GF-D8 (cell line): ENCODE measurements at places on chromosomes 11 and 22.

GRCh38 chr11:134358856-134359490 is 27.2 kb downstream of the GLB1L2 start:
- DNase-seq: no peak

- no peak for DNase-seq
Observed at GRCh38 chr11:80925321-80925720, 1484.5 kb upstream of the TENM4 start.

DNA sequence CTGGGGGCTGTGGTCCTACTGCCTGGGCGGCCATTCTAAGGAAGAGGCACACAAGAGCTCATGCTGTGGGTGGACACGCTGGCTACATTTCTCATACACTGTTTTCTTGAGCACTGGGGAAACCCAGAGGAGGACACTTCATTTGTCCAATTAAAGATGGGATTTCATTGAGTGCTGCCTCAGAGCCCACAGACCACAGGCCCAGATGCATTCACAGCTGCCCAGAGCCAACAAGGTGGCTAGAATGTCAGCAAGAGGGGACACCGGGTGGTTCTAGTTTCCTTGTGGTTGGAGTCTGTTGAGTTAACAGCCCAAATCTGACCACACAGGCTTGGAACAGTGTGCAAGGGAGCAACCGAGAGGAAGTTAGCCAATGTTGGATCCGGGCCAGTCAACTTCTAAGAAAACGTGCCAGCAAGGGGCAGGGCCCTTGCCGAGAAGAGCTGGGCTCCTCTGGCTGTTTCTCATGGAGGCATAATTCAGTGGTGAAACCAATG is 35.0 kb upstream of the SORL1 start:
- DNase-seq: peak; percentile 100

DNA sequence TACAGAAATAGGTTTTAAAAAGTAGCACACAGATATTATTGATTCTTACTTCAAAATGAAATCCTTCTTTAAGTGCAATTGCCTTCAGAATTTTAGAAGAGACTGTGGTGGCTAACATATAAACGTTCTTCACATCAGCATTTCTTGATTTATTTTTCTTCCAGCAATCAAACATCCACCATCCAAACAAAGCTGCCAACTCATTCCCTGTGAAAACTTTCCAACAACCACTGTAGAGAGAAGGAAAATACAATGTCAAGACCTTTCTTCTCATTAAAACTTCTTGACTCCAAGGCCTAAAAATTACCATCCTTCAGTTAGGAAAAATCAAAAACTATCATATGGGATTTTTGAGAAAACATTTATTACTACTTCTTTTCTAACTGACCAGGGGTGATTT is 34.0 kb upstream of the P4HA3 start:
- no peak for DNase-seq

GRCh38 chr22:48722661-48723060 is 1105.0 kb downstream of the BRD1 start:
- no peak for DNase-seq

- peak; percentile 18 for DNase-seq
Observed at GRCh38 chr22:37316875-37317371, 34.6 kb downstream of the CYTH4 start.

DNA sequence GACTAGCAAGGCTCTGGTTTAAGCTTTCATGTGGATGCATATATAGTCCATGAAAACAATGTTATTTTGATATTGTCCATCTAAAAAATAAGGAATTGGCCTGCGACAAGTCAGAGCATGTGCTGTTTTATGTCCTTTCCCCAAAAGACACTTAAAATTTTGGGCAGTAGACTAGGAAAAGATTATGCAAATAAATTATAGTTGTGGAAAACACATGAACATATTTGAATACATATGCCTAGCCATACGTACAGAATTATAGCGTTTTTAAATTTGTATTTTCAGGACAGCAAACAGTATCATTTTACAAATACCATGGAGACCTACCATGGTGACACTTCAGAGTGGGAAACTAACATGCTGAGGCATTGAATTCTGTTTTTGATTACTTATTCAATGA is 113.8 kb upstream of the SLC5A12 start:
- DNase-seq: no peak

- DNase-seq: no peak
Observed at GRCh38 chr22:46574993-46575910, 37.8 kb upstream of the CELSR1 start.

- DNase-seq: no peak
Observed at GRCh38 chr22:27210111-27210730, 552.8 kb downstream of the MIAT start.

- DNase-seq: no peak
Observed at GRCh38 chr11:126328001-126328390, 24.1 kb downstream of the DCPS start.

- DNase-seq: no peak
Observed at GRCh38 chr11:44944181-44944852, 6.4 kb downstream of the TP53I11 start.

DNA sequence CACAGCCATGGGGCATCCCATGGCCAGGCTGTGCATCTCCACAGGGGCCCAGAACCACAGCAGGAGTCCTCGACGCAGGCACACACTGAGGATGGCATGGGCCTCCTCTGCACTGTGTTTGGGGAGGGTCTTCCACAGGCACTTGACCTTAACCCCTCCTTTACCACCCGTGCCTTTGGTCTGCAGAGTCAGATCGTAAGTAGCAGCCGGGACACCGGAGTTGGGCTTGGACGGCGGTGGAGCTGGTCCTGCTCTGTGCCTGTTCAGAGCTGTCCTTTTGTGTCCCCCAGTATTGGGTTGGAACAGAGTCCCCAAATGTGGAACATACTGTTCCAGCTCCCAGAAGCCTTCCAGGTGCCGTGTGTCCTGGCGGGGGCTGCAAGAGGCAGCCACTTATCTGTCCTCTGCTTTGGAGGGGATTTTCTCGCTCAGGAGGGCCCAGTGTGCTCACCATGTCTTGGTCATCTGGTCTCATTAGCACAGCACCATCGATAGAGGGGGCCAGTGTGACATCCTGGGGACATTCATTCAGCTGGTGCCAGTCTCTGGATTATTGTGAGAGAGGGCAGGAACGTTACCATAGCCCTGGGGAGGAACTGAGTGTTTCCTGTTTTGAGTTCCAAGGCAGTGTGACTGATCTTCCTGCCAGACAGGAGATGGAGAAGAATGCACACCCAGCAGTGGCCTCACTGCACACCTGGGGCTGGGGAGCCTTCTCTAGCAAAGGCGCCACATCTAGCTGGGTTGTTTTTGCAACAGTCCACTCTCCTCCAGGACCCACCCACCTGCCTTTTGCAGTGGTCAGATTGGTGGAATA is 12.4 kb downstream of the CRELD2 start:
- DNase-seq: peak; percentile 81

GRCh38 chr22:36405671-36406538 is 18.1 kb upstream of the MYH9 start:
- DNase-seq: peak; percentile 99

DNA sequence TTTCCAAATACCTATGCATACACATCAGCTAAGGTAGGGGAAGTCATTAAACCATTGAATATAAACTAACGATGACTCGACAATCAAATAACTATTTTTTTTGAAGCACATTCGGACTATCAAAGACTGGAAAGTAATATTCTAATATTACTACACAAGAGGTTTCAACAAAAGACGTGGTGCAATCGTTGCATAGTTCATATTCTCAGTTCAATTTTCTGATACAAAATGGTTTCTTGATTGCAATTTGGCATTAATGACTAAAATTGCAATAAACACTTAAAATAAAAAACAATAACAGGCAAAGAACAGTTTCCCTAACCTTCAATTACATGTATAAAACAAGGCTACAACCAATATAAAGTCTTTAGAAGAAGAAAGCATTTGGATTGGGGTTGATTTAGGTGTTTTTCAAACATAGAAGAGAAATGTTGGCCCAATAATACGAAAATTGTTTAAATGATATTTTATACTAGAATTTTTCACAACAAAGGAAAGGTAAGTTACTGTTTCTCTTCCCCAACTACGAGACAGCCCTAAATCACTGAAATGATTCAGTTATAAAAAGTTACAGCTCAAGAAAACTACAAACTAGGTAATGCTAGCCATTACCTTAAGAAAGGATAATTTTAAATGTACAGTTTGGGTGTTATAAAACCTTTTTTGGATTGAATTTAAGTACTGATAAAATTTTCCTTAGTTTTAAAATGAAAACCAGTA is 17.6 kb downstream of the BLID start:
- DNase-seq: no peak

- no peak for DNase-seq
Observed at GRCh38 chr11:118744046-118744445, 46.9 kb downstream of the DDX6 start.

DNA sequence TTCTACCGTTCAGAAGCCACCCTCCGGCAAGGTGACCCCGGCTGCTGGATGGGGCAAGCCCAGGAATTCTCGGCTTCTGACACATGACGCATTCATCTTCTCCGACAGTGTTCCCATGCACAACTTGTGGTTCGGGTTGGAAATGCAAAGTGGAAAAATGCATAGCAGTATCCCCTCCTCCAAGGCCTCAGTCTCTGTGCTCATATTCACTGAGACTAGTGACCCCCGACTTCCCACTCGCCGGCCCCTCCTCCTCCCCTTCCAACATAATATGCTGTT is 70.0 kb upstream of the NTM start:
- no peak for DNase-seq

GRCh38 chr11:78425399-78426070 is 7.9 kb upstream of the GAB2 start:
- DNase-seq: no peak

DNA sequence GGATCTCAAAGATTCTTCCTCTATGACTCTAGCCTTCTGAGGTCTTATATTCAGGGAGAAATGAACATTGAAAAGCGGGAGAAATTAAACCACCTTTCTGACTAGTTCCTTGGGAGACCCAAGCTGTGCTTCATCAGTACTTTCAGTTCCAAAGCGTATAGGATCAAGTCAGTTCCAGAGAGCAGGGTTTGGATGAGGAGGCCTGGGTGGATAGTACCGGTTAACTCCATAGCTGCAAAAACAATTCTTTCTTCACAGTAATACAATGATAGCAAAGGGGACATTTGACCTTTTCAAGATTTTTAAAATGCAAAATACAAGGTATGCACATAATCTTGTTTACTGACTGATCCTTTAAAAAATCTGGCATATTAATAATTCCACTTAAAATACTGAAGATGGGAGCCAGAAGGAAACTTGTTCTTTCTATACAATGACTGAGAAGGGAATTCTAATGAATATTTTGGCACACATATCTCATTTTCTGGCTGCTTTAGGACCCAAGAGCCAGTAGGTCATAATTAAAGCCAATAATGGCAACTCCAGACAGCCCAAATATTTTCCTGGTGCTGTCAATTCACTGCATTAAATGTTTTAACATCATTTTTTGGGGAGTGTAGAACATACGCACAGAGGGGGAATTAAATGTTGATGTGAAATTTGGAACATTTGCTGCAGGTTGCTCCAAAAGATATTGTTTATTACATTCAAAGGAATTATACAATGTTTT is 16.0 kb downstream of the ADM start:
- no peak for DNase-seq

DNA sequence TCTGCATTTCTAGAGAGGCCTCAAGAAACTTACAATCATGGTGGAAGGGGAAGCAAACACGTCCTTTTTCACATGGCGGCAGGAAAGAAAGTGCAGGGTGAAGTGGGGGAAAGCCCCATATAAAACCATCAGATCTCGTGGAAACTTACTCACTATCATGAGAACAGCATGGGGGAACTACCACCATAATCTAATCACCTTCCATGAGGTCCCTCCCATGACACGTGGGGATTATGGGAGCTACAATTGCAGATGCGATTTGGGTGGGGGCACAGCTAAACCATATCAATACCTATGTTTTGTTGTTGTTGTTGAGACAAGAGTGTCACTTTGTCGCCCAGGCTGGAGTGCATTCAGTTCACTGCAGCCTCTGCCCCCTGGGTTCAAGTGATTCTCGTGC is 29.9 kb downstream of the SFI1 start:
- no peak for DNase-seq

DNA sequence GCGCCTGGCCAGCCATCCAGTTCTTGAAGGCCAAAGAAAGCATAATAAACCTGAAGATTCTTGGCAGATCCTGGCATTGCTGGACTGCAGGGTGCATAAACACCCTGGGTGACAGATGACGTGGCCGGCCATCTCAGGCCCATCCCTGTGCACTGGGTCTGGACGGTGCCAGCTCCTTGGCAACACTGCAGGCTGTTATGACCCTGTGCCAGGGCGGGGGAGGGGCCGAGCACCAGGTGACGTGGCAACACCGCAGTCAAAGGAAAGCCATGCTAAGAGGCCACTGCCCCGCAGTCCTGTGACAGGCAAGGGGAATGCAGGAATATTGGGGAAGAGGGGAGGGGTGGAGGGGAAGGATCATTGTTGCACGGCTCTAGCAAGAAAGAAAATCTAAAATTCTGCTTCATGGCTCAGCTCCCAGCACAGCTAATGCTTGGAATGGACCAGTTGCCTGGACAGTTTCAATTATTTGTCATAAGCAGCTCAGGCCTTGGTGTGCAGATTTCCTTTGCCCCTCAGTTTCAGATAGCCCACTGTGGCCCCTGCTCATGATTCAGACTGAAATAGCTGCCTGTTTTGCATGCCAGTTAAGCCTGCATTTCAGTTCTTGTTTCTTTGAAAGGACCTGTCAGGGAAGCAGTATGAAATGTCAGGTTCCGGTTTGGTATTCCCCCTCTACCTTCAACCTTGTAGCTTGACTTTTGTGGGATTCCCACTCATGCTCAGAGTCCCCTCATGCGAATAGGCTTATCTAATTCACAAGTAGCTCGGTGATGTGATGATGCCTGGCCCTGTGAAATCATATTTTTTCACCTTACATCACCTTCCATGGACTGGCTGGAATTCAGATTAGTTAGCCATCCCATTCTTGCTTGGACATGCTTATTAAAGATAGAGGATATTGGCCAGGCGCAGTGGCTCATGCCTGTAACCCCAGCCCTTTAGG is 29.7 kb upstream of the DDX6 start:
- no peak for DNase-seq

DNA sequence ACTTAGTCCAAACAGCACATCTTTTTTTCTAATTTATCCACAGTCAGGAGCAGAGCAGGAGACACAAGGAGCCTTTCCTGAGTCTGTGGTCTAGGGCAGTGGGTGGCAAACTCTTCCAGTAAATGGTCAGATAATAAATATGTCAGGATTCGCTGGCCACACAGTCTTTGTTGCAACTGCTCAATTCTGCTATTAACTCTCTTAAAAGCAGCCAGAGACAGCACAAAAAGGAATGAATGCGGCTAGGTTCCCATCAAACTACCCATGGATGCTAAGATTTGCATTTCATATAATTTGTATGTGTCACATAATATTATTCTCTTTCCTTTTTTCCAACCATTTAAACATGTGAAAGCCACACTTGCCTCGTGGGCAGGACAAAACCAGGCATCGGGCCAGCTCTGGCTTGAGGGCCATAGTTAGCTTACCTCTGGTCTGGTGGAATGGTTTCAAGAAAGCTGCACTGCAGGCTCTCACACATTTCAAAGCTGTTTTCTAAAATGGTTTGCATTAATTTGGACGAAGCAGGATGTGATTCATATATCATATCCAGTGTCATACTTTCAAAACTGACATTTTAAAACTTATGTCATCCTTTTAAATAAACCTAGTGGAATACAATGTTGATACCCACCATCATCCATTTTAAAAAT is 64.7 kb upstream of the CD5 start:
- no peak for DNase-seq

DNA sequence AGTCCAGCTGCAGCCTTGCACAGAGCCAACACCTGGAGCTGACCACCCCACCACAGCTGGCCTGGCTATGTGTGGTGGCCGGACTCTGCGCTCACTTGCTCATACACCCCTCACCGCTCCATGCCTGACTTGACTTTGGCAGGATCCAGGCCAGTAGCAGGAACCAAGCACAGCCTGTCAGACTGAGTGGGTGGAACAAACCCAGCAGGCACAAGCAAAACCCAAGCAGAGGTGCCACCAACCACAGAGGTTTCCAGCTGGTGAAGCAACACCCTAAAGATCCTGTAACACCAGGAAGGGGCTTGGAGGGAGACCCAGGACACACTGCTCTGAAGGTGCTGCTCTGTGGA is 44.9 kb upstream of the WNT11 start:
- peak; percentile 48 for DNase-seq
